ENCODE measurements at places on chromosomes 13 and 19.

DNA sequence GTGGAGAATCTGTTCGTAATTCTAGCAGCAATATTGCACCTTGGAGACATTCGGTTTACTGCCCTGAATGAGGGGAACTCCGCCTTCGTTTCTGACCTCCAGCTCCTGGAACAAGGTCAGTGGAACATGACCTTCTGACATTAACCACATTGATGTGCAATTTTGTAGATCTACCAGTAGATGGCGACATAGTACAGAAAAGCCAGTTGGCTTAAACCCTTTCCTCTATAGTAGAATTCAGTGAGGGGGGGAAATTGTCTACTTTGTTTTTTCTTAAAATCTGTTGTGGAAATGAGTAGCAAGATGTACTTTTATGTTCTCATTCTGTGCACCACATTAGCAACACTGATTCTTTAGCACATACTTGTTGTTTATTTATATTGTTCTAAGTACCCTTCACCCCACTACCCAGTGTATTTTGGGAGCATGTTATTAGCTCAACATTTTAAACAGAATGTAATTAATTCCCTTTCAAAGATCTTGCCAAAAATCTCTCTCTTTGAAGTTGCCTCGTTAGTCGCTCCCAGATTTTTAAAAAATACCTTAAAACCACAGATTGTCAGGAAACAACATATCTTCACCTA is 332.2 kb downstream of the MYO16 start:
- DNase-seq: peak; percentile 30

DNA sequence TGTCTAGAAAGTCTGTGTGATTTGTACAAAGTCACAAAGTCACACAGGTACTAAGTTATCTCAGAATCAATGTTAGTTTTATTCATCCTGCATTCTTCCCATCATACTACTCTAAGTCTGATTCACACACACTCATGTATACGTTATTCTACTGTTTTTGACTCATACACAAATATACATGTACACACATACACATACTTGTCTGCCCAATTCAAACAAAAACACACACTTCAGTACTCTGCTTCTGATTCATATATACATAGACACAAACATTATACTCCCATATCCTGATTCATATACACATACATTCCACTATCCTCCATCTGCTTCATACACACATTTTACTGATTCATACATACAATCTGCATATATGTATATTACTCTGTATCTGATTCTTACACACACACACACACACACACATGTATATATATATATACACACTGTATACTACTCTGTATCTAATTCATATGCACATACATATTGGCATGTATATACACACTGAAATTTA is 69.3 kb downstream of the KLF12 start:
- no peak for DNase-seq

- DNase-seq: no peak
Observed at GRCh38 chr13:112735791-112736190, 46.0 kb downstream of the ATP11A start.

DNA sequence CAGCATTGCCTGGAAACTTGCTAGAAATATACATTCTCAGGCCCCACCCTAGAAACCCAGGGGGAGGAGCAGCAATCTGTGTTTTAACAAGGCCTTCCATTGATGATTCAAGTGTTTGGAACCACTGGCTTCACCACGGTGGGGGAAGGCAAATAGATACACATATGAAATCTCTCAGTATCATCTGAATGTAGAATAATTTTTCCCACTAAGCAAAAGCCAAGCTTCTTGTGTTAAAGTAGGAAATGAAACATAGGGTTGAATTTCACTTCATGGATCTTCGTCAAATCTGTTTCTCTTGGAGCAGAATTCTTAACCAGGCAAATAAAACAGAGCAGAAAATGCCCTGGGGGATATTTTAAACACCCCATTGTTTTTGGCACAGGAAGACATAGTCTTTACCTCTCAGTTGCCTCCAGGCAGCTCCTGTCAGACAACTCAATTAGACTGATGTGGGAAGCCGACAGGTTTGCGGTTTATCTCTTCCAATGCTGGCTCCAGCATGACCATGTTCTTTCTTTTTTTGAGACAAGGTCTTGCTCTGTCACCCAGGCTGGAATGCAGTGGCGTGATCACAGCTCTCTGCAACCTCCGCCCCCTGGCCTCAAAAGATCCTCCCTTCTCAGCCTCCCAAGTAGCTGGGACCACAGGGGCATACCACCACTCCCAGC is 213.0 kb downstream of the FOXO1 start:
- DNase-seq: no peak

DNA sequence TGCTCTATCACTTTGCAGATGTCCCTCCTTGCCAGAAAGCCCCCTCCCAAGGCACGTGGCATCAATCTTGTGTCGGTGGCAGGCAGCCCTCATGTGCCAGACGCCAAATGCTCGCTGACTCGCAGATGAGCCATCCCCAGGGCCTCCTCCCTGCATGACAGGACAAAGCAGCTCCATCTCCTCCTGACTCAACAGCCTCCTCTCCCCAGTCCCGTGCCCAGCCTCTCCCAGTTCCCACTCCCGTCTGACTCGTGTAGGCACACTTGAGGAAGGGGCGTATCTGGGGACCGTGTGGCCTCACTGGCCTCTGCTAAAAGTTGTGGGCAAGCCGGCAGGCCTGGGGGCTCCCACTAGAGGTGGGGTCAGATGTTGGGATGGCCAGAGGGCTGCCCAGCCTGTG is 133.6 kb downstream of the STK24 start:
- DNase-seq: no peak

GRCh38 chr13:107482688-107483087 is 732.6 kb downstream of the LIG4 start:
- no peak for DNase-seq

DNA sequence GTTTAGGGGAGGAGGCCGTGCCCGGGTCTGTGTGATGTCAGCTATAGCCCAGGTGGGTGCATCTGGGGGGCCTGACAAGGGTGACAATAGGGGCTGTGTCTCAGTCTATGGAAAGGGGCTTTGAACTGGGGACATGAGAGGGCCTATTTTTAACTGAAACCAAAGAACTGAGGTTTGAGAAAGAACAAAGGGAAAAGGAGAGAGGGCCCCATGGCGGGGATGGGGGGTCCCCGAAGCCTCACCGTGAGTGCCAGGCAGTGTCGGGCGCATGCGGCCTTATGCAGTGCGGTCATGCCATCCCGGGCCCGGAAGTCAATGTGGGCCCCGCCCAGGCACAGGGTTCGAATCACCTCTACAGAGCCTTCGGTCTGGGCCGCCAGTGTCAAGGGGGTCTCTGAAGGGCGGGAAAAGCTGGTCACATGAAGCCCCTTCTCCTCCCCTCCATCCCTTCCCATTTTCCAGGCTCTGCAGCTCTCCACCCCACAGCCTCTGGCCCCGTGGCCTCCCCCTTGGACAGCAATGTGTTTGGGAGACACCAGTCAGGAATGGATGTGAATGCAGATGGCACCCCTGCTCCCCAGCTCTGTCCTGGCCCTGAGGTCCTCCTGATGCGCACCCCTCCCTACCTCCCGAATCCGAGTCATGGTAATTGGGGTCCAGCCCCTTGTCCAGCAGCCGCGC is 5.9 kb downstream of the SHANK1 start:
- DNase-seq: no peak

DNA sequence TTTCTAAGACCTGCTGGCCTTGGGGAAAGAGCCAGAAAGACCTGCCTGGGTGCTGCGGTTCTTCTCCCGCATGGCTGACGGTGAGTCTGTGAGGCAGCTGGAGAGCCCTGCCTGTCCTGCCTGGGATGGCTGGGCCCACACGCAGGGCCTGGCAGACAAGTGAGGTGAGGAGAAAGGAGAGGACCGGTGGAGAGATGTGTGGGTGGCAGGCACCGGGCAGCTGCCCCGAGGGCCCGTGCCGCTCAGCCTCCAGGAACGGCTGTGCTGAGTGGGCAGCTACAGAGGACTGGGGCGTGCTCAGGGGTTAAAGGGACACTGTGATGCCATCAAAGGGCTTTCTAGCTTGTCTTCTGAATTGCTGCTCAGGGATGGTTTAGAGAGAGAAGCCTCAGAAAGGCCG is 53.8 kb downstream of the MLLT1 start:
- DNase-seq: no peak

- DNase-seq: no peak
Observed at GRCh38 chr19:38900202-38900629, 447 bp downstream of the NFKBIB start.

- DNase-seq: no peak
Observed at GRCh38 chr13:35855531-35856019, 275.6 kb downstream of the DCLK1 start.

- DNase-seq: no peak
Observed at GRCh38 chr13:27679396-27679795, 57.7 kb downstream of the POLR1D start.

GRCh38 chr13:75180805-75181455 is 301.0 kb downstream of the TBC1D4 start:
- DNase-seq: no peak

DNA sequence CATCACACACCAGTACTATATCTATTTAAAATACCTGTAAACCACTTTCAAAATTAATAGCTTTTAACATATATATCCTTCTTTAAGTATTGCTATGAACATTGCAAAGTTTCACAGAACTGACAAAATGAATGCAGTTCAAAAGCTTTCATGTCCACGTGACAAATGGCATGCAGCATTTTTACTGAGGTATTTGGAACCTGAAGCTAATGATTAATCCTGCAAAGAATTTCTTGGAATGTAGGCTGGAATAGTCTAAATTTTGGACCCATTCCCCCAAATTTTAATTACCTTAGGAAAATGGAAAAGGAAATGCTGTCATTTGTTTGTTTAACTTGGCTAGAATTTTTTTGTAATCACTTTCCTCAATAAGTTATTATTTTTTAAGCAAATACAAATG is 423.8 kb upstream of the GPC6 start:
- DNase-seq: no peak

GRCh38 chr13:101967781-101968180 is 434.1 kb downstream of the FGF14 start:
- no peak for DNase-seq

- DNase-seq: peak; percentile 52
Observed at GRCh38 chr13:77460195-77460594, 75.3 kb upstream of the SCEL start.

GRCh38 chr19:43765109-43765876 is 10.5 kb upstream of the SMG9 start:
- no peak for DNase-seq

DNA sequence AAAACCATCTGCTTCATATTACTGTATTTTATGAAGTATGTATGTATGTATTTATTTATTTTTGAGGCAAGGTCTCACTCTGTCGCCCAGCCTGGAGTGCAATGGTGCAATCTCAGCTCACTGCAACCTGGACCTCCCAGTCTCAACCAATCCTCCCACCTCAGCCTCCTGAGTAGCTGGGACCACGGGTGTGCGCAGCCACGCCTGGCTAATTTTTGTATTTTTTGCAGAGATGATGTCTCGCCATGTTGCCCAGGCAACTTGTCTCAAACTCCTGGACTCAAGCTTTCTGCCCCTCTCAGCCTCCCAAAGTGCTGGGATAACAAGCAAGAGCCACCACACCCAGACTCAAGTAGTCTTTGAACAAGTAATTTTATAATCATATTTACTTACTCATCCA is 5.5 kb downstream of the KATNAL1 start:
- no peak for DNase-seq

- no peak for DNase-seq
Observed at GRCh38 chr13:109651311-109651710, 135.1 kb downstream of the IRS2 start.

DNA sequence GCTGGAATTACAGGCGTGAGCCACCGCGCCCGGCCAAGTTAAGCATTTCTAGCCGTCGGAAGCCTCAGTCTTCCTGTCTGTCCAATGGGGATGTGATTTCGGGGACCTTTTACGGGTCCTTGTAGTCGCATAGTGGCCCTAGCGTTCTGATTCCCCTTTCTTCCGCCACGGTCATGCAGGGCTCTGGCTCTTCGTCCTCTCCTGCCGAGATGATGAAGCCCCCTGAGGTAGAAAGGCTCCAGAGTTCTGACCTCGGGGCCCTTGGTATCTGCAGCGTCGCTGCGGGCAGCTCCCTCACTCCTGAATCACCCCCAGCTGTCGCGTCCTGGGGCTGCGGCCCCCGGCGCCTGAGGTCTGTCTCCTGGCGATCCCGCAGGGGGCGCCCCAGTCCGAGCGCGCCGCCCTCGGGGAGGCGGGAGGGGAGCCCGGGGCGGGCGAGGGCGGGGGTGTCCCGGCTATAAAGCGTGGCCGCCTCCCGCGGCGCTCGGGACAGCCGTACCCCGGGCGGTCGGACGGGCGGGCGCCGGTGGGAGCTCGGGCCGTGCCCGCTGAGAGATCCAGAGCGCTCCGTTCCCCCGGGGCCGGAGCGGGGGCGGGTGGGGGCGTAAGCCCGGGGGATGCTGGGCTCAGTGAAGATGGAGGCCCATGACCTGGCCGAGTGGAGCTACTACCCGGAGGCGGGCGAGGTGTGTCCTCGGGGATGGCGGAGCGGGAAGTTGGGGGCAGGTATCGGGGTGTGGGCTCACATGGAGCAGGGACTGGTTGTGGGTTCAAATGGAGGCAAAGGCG is at the start of gene FOXA3:
Gene FOXA3 (plus strand): TSS at position 487 of the 789 bp plus-strand sequence. CDS start 131 bp downstream, at position 618.
- DNase-seq: no peak

GRCh38 chr13:76832258-76832988 is 53.8 kb downstream of the KCTD12 start:
- DNase-seq: no peak

DNA sequence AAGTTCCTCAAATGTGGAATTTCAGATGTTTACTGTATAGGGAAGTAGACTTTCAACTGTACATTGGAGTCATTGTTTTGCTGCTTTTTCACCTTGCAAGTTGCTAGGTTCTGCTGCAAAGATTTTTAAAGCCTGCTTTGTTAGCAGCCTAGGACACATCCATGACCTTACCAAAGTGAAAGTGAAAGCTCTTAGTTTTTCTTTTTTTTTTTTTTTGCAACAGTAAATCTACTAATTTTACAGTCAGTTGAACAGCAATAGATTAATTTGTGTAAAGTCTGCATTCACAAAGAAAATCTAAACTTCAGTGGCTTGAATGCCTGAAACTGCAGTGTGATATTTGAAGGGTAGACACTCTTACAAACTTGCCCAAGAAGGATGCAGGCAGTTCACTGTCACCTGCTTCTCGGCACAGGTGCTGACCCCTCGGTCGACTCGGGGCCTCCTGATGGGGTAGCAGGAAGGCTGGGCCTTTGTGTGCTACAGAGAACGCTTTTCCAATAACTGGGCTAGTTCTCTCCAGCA is 5.0 kb upstream of the MTIF3 start:
- DNase-seq: no peak

- DNase-seq: no peak
Observed at GRCh38 chr13:42876270-42876714, 94.9 kb downstream of the FAM216B start.

- no peak for DNase-seq
Observed at GRCh38 chr19:2003874-2004273, 11.6 kb downstream of the BTBD2 start.

GRCh38 chr13:20136781-20137703 is 23.8 kb downstream of the GJA3 start:
- no peak for DNase-seq

DNA sequence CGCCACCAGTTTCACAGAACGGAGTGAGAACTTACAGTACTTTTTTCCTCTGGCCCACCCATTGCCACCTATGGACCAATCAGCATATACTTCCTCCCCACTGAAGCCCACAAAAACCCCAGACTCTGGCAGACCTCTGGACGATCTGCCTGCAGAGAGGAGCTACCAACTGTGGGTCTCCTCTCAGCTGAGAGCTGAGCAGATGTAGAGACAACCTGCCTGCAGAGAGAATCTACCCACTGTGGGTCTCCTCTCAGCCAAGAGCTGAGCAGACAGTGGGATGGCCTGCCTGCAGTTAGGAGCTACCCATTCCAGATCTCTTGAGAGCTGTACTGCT is 69.7 kb downstream of the PIBF1 start:
- no peak for DNase-seq

- no peak for DNase-seq
Observed at GRCh38 chr19:49684251-49684982, 5.0 kb upstream of the ADM5 start.

GRCh38 chr13:79869326-79869725 is 388.4 kb downstream of the NDFIP2 start:
- DNase-seq: no peak
